Aortic smooth muscle cell (primary cell): ENCODE measurements at places on chromosomes 3 and 15. TPM values are rescaled to one million over a fixed set of nuclear protein-coding genes. Genes with fewer than 3 reads are reported as not detected.

Gene FBXW12
- total RNA-seq, result not detected in 2 replicates

Gene COL6A6
- total RNA-seq, result 0.40 and 4.1 TPM in 2 replicates

Gene NSUN3
- 12.3 and 14.0 TPM in 2 replicates for total RNA-seq

Gene SGO1
- 3.5 and 4.6 TPM in 2 replicates for total RNA-seq

Gene GPR15
- not detected in 2 replicates for total RNA-seq

Gene CCDC39
- total RNA-seq, result under 0.01 and 0.12 TPM in 2 replicates

Gene TF
- total RNA-seq, result 0.31 and 0.53 TPM in 2 replicates

Gene DNAH12
- under 0.01 and 0.12 TPM in 2 replicates for total RNA-seq

Gene CLDN11
- total RNA-seq, result 3.3 and 30.1 TPM in 2 replicates

Gene CCR8
- not detected in 2 replicates for total RNA-seq
